ENCODE measurements at places on chromosomes 12 and 14.
A peak's percentile ranks its signal among the peaks of the same experiment; 100 is the strongest.

GRCh38 chr12:121712461-121713256 is at the start of gene TMEM120B:
Gene TMEM120B (plus strand): TSS chr12:121712752. CDS start chr12:121712896, 144 bp downstream.
- peak; percentile 62 for DNase-seq

- no peak for DNase-seq
These were observed 157.4 kb downstream of the STXBP6 start for GRCh38 chr14:24892497-24893051.

- DNase-seq, result no peak
These were observed 54.7 kb downstream of the PRIMA1 start for GRCh38 chr14:93733631-93734030.

GRCh38 chr14:86012461-86012860 is 482.5 kb downstream of the FLRT2 start:
- DNase-seq, result no peak

GRCh38 chr12:121578230-121579189 is 2.3 kb downstream of the KDM2B start:
- no peak for DNase-seq

DNA sequence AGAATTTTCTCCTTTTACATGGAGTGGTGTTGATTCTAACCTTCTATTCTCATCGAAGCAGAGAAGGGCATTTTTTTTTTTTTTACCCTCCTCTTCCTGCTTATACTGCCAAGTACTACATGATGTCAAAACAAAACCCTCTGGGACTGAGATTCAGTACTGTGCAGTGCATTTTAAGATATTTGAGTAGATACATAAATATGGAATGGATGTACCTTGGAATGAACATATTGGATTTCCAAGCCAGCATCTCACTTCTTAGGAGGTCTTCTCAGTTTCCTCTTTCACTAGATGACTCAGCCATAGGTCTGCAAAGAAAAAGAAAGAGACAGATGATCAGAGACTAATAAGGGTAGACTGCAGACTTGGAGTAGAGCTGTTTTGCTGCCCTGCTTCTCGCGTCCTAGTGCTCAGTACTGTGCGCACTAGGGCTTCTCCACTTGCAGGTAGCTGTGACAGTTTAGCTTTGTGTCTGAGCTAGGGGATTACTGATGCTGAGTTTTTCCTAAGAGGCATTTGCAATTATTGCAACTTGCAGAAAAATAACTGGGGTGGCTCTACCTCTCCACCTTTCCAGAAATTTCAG is 20.4 kb downstream of the TPH2 start:
- no peak for DNase-seq

DNA sequence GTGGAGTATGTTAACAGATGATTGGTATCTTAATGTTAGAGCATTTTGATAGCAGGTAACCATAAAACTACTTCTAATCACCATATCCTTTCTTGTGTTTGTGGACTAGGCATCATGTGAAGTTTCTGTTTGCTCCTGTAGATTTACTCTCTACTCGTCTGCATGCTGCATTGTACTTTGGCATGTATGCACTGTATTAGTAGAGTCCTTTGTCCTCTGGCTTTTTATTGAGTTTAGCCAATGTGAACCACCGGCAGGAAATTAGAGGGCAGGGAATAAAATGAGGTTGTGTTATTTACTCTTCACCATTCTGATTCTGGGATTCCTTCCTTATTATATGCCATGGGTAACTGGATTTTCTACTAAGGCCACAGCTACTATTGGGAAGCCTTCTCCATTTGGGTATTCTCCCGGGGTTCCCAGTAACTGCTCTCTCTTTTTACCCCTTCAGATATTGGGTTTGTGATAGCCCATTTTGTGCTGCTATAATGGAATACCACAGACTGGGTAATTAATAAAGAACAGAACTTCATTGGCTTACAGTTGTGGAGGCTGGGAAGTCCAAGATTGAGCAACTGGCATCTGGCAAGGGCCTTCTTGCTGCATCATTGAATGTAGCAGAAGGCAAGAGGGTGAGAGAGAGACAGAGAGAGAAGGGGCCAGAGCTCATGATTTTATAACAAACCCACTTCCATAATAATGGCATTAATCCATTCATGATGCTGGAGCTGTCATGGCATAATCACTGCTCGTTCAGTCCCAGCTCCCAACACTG is 22.4 kb downstream of the FAM177A1 start:
- no peak for DNase-seq

- peak; percentile 34 for DNase-seq
These were observed 9.1 kb upstream of the ATG101 start for GRCh38 chr12:52060498-52061177.

DNA sequence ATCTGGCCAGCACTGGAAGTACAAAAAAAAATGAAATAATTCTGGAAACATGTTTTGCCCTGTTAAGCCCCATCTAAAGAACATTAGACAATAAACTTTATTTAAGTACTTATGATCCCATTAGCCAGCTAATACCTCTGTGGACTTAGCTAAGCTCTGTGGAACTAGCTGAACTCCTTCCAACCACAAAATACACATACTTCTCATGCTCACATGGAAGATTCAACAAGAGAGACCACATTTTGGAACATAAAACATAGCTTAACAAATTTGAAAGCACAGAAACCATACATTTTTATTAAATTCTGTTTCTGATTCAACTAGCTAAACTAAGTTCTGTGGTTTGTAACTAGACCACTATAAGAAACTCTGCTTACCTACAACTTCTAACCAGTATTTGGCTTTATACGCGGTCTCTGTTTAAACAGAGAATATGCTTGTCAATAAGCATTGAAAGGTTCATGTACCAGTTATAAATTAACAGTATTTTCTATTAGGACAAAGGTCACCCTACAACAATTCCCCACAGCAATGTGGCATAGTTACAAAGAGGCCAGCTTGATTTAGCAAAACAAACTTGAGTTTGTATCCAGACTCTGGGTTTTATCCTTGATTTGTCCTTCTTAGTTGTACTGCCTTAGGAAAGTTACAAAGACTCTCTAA is 300.1 kb downstream of the C12orf50 start:
- no peak for DNase-seq

All from stimulated activated CD8-positive, alpha-beta memory T cell treated with anti-CD3 and anti-CD28 coated beads, Interleukin-7, amount 100 ng/mL, for 1 hour (primary cell).